ENCODE measurements at places on chromosomes 5 and 9.

DNA sequence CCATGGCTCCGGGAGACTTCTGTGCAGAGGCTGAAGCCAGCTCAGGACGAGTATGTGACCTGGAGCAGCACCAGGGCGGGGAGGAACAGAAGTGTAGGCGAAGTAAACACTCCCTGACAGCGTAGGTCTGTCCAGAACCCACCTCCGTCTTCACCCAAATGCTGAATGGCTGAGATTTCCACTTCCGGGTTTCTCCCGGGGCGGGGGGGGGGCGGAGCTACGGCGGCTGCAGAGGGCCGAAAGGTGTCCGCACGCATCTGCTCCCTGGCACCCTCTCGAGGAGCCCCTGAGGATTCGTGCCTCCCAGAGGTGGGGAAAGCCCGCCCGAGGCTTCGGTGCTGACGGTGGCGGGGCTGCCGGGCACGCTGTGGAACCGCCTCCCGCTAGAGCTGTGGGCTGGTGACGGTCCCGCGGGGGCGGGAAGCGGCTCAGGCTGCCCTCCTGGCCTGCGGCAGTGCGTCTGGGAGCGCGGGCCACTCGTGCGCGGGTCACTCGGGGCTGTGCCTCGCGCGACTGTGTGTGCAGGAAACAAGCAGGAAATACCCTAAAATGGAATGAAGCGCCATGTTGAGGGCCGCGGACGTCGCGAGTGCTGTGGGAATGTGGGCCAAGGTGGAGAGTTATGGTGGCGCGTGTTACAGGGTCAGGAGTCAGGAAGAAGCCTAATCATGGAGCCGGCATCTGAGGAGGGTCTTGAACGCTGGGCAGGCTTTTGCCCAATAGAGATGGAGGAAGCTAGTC is 1425.4 kb downstream of the FOXD4L5 start:
- no peak for DNase-seq

DNA sequence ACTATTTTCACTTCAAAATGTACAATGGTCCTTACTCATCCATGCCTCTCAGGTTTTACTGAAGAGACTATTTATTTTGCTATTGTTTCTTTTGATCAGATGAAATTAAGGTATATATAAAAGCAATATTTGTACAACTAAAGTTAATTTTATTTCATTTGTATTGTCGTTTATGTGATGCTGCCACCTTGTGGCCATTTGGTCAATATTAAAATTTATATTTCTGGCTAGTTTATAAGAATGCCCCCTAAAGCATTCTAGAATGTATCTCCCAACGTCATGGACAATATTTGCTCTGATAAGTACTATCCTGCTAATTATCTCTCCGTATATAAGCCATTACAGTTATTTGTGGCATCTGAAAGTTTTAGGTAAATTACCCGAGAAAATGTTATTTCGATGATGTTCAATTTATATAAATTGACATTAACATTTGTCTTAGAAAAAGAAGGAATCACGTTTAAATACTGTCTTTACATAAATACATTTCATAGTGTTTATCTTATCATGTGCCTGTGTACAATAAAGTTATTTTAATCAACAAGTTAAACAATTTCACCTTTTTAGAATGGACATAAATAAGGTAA is 680.0 kb downstream of the TAF11L14 start:
- no peak for DNase-seq

- no peak for DNase-seq
Observed at GRCh38 chr9:100219347-100219746, 120.3 kb downstream of the INVS start.

- DNase-seq: no peak
Observed at GRCh38 chr9:133670466-133670865, 34.3 kb downstream of the DBH start.

DNA sequence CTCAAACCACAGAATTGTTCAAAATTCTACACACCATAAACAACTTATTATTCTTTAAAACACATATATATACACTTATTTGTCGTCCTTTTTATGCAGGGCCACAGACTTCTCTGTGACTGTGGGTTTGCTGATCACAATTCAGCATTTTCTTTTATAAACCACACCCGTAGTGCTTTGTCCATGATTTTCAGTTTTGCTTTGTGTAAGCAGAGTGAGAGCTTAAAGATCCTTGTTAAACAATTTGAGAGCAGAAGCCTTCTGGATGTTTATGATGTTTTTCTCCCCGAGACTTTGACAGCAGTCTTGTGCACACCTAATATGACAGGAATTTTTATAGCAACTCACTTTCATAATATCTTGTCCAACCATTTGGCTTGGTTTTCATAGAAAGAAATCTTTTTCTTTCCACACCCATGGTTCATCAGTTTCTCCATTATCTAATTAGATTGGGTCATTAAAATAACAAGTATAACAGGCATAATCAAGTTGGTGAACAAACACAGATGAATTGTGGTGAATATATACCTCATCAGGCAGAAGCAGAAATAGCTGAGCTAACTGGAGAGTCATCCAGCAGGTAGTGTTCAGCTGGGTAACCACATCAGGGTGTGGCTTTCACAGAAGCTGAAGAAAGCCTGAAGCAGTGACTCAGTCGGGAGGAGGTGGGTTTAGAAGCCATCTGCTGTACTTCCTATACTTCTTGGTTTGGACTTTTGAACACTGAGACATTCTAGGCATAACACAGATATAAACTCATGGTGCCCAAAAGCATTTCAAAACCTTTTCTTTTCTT is 232.8 kb downstream of the DOCK8 start:
- DNase-seq: no peak

DNA sequence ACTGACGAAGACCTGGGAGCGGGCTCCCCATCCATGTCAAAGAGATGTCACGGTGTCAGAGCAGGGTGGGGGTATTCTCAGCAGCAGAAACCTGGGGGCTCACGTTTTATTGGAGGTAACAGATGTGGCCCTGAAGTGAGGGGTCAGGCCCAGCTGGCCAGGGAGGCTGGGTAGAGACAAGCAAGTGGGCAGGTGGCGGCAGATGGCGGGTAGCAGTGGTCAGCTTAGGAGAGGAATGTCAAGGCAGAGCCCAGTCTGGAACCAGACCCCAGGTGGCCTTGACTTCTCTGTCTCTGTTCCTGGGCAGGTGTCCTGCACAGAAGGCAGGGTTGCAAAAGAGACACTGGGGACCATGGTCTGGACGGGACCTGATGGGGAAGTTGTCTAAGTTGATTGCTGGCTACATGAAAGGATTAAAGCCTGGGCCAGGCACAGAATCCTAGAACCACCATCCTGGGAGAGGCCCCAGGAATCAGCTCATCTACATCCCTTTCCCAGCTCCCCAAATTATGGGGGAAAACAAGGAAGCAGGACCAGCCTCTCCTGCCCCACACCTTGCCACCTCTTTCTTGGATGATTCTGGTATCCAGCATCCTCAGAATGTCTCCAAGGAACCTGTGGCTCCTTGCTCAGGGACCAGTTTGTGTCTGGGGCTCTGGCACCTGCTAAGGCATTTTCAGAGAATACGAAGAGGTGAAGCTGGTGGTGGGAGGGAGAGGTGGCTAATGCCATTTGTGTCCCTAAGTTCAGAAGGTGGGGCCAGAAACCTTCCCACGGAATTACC is 72.5 kb downstream of the AMBP start:
- no peak for DNase-seq

DNA sequence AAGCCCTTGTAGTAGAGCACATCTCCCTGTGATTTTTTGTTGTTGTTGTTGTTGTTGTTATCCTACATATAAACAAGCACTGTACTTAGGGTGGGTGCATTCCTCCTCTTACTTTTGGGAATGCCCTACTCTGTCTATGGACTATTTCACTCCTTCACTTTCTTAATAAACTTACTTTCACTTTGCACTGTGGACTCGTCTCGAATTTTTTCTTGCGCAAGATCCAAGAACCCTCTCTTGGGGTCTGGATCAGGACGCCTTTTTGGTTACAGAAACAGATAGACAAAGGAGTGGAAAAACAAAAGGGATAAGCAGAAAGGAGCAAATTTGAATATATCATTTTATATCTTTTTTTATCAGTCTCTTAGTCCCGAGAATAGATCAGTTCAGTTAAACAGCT is 14.4 kb upstream of the PAIP1 start:
- DNase-seq: no peak

Measured in amygdala (tissue), 56 donors.